Stimulated activated CD8-positive, alpha-beta memory T cell treated with anti-CD3 and anti-CD28 coated beads, Interleukin-2, amount 100 ng/mL, for 1 hour (primary cell): ENCODE measurements at places on chromosomes 12 and 14.

DNA sequence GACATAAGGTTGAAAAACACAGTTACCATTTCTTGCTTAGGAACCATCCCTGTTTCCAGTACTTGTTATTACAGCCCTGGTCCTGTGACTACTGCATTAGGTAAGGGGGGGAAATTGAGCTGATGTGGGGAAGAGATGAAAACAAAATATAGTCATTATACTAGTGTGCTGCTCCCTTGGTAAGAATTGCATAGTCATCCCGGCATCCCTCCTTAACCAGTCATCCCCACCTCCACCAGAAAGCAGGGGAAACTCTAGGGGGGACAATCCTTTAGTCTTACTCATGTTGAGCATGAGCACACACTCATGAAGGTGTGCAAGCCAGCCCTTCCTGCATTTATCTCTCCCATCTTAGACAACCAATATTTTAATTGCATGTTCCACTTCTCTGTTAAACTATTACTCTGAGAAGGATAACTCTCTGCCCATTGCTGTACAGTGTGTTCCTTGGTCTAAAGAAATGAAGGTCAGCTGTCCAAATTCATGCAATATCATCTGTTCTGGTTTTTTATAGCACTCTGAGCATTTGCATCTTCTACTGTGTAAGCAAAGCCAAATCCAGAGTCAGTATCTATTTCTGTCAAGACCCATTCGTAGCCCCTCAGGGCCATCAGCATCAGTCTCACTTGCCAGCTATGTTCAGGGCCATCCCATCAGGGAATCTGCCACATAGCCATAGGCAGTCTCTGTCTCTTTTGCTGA, 46.8 kb downstream of the TMEM30B start:
- no peak for DNase-seq

DNA sequence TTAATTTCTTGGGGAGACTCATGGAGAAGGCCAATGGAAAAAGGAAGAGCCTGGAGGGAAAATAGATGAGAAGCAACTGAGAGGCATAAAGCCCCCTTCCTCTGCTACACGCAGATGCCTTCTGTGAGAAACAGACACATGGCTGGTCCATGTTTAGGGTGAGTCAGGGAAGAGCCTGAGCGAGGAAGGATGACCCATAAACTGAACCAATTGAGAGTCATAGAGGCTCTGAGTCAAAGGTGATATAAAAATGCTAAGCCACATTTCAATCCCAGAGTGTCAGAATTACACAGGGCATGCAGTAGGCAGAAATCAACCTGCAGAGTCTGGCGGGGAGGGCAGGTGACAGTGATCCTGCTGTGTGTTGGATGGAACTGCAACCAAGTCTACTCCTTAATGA, 30.1 kb upstream of the NEDD1 start:
- DNase-seq: no peak

GRCh38 chr14:51228391-51228790, 11.7 kb upstream of the TMX1 start:
- DNase-seq: no peak

DNA sequence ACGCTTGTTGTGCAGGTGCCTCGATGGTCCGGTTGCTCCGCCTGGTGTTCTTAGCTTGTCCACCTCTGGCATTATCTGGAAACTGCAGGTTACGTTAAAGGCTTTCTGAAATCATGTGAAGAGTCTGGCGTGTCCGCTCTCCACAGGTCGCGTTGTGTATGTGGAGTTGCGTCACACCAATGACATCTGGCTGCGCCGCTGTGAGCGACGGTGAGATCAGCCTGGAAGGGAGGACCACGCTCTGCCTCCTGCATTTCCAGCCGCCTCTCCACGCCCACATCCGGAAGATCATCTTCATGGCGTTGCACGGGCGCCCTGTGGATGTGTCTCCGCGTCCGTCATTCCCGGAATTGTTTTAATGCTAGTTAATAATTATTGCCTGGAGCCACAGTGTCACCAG, 50.6 kb upstream of the GALNT9 start:
- DNase-seq: no peak

DNA sequence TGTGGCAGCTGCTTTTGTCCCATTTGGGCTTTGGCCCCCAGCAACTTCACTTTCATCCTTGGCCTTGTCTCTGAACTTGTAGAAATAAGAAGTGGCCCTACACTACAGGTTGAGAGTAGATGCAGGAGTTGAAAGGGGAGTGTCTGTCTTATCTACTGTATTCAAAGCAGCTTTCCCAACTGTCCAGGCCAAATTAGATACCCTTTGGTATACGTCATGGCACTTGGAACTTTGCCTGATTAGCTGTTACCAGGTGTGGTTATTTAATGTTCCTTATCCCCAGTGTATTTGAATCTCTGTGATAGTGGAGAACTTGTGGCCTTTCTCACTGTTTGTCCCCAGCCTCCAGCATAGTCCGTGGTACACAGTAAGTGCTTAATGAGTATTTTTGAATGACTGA, 33.5 kb downstream of the SUDS3 start:
- no peak for DNase-seq

DNA sequence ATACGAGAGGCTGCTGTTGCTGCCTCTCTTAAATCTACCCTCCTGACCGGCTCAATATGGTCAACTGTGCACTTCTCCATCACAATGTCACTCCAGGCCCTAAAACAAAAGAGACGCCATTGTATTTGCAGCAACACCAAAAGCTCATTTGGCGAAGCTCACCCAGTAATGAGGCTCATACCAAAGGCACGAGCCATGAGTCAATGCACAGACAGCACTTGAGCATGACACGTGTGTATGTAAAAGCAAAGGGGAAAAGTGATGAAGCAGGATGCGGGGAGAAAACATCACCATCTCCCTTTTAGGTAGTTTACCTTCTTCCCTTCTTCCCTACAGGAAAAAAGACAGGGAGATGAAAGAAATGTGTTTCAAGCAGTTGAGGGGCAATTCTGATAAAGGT, 150.3 kb downstream of the FOXN3 start:
- DNase-seq: no peak

DNA sequence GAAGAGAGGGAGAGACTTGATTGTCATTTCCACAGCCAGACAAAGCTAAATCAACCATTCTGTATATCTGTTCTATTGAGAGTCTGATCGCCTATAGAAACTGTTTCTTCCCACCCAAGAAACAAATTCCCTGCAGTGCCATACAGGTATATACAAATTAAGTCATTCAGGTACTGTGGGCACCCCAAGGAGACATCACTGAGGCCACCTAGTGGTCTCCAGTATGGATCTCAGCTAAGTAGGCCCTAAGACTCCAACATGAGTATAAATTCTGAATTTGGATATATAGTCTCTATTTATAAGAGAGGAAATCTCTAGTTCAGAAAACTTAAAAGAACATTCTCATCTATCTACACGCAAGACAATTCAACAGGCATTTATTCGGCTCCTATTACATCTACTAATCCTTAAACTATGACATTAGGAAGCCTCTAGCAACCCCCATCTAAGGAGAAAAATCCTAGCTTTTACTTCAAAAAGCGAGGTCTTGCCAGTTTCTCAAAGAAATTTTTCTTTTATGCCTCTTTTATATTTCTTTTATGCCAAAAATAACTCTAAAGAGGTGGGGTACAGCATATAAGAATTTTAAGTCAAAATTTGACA, 62.6 kb downstream of the DCAF5 start:
- no peak for DNase-seq

DNA sequence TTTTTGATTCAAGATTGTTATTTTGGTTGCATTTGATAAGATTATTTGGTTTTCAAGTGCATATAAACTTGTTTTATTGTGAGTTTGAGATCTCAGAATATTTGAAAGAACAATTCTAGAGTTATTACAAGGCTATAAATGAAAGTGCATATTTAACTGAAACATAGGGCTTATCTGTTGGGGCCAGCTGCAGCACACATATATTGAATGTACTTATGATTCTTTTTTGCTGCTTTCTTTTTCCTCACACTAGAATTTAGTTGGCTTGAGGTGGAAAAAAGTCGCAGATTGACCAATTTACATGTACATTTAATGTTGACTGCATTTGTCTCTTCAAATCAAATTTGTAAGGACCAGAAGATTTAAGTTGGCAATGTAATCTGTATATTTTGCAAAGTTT, 88.0 kb downstream of the PCNX1 start:
- no peak for DNase-seq

GRCh38 chr14:79543348-79543747, 668.0 kb downstream of the DIO2 start:
- no peak for DNase-seq

- DNase-seq: no peak
These were observed 99.9 kb downstream of the PPM1H start for GRCh38 chr12:62834971-62835547.

GRCh38 chr12:131026754-131027153, 73.0 kb downstream of the ADGRD1 start:
- no peak for DNase-seq

DNA sequence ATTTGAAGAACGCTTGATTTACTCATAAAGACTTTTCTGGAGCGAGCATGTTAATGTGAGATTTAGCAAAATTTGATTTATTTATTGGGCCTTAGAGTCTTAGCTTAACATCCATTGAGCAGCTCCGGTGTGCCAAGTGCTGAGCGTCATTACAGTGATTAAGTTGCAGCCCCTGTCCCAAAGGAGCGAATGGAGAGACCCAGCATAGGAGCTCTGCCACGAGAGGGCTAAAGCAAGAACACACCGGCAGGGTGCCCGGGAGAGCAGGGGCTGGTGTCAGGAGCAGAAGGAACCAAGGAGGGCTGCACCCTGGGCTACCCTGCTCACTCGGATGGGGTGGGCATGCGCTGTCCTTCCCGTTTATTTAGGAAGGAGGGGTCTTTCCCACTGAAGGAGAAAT, 50.6 kb downstream of the PPP2R5C start:
- DNase-seq: no peak

DNA sequence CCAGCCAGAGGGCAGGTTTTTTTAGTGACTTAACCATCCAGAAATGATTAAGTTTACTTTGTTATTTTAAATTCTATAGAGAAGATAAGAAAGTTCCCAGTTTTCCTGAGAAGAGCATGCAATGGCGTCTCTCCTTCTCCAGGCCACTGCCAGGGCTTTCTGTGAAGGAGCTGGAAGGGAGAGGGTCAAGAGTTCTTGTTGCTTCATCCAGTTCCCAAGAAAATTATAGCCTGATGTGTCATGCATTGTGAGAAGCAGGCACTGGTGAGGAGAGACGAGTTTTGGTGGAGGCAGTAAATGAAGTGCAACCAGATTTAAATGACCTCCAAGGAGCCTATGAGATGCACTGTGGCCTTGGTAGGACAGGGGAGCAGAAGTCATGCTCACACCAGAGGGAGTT, 14.2 kb downstream of the ELK3 start:
- DNase-seq: no peak

DNA sequence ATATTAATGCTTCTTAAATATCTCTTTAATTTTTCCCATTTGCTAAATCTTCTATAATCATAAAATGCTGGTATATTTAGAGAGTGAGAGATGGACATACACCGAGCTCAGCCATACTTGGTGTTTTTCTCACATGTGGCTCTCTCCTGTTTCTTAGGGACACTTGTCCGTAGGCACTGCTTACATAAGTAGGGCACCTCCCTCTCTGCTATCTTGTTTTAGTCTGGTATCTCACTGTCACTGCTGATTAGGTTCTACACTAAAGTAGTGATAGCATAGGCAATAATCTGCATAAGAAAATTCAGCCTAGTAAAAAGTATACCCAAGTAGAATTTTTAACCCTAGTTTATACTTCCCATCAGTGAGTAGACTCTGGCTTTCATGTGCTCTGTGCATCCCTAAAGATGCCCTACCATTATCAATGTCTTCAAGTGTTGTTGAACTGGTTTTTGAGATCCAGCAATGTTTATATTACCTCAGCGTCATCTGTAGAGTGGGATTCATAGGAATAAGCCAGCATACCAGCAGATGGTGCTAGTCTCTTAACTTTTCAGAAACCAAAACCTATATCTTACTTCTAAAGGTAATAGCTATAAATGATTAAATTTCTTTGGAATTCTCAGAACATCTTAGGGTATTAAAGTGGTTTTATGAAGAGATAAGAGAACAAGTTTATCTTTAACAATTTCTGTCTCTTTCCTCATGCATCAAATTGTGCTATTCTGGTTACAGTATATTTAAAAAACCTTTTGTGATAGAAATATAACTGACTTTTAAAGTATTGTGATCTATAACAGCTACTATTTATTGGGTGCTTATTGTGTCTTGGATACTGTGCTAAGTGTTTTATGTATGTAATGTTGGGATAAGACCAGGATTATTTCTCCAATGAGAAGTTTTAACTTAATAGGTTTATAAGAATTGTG, 32.9 kb downstream of the ARID2 start:
- DNase-seq: no peak

GRCh38 chr12:87991483-87991882, 37.7 kb downstream of the C12orf50 start:
- DNase-seq: no peak

DNA sequence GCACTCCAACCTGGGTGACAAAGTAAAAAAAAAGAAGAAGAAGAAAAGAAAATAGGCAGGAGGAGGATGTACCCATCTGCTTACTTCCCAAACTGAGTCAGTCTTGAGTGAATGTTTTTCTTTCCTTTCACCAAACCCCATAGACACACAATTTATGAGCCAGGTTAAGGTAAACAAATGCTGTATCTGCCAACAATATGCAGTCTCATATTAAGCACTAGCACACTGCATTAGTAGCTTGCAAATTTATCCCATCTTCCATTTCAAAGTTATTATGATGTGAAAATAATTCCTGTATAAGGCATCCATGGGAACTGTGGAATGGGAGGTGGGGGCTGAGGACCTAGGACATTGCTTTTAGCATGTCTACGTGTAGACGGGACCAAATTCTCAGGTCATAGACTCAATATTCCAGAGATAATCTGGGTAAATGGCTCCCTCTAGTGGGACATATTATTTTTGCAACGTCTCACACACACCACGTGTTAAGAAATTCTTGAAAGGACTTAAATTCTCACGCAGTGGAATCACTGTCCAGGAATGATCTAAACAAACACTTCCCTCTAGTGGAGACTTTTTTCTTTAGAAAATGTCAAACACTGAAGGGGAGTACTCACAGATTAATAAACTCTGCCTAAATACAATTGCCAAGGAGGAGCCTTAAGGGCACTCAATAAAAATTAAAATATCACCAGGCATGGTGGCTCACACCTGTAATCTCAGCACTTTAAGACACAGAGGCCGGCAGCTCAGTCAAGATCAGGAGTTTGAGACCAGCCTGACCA, 17.1 kb upstream of the OR10P1 start:
- no peak for DNase-seq

- no peak for DNase-seq
These were observed 5.8 kb downstream of the JDP2 start for GRCh38 chr14:75433631-75434071.

DNA sequence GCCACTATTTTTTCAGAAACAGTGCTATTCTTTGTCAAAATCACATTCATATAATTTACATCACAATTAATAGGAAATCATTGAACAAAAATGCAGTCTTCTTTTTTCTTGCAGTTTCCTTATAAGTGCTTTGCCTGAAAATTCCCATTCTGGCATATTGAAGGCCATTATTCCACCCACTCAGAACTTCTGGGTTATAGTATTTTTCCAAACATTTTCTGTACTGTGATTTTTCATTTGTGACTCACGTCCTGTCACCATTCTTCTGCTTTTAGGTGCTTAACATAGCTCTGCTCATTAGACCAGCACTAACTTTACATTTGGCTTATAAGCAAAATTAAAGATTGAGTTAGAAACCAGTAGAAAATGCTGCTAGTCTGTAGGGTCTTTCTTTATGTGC, 241.0 kb upstream of the NPAS3 start:
- DNase-seq: no peak
